ENCODE measurements at places on chromosomes 1 and 21.

DNA sequence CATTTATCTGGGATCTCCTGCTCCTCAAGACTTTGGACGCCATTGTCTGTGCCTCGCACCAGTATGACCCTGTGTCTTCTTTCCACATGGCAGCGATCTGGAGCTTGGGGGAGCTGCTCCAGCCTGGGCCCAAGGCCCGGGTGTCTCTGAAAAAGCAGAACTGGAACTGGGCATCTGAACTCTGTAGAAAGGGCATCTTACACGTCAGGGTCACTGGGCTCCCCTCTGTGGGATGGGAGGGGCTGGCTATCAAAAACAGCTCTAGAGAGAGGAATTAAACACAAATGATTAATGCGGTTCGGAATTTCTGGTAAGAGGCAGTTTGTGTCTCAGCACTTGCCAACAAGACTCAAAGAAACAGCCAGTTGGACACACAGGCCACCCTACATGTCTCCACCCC, 16.1 kb downstream of the FCRL1 start:
- DNase-seq, result no peak

- no peak for DNase-seq
Measured at GRCh38 chr1:219269171-219269570, 95.5 kb downstream of the LYPLAL1 start.

DNA sequence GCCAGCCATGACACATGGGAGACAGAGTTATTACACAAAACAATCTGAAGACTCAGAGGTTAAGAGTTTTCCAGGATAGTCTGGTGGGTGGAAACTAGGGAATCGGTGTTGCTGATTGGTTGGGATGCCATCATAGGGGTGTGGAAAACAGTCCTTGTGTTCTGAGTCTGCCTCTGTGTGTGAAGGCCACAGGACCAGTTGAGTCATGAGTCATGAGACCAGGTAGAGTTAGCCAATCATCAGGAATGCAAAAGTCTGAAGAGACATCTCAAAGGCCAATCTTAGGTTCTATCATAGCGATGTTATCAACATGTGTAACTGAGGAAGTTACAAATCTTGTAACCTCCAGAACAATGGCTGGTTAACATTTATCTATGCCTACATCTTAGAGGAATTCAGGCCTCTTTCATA, 49.7 kb upstream of the NEK7 start:
- DNase-seq, result no peak

GRCh38 chr1:35085421-35085820, 6.2 kb downstream of the ZMYM1 start:
- DNase-seq, result no peak

GRCh38 chr1:75034376-75034775, 99.8 kb upstream of the LHX8 start:
- peak; percentile 43 for DNase-seq

GRCh38 chr1:119364640-119365039, 3.9 kb upstream of the HAO2 start:
- no peak for DNase-seq

- DNase-seq, result peak; percentile 97
Measured at GRCh38 chr1:164774819-164775654, 216.1 kb downstream of the PBX1 start.

- DNase-seq, result no peak
Measured at GRCh38 chr1:161427733-161428516, 60.2 kb upstream of the CFAP126 start.

DNA sequence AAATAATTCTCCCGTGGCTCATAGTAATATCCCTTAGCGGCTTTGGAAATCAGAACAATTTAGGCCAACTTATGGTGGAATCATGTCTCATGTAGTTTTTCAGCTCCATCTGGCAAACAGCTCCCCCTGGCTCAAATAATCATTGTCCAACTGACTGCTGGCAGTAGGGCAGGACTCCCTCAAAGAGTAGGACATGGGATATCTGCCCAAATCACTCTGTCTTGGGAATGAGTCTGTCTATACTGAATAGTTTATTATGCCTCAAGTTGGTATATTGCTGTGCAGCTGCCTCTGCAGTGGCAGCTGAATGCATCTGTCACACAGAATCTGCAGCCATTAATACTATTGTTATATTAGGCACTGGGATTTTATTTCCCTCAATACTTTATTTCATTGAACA, 255.7 kb downstream of the COL11A1 start:
- no peak for DNase-seq

- no peak for DNase-seq
Measured at GRCh38 chr21:16406355-16406754, 676.6 kb downstream of the USP25 start.

DNA sequence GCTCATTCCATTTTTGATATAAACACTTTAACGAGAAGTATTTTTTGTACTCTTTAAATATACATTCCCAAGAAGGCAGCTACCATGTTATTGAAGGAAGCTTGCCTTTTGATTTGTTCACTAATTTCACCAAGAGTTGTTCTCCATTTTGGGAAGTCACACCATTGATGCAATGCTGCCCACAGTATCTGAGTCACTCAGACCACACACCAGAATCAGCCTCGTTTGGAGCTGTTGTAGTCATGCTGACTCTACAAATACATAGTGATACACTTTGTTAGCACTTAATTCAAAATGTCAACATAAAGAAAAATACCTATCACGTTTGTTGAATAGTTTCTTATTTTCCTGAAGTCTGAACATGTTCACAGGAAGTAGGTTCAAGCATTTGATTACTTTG, 78.7 kb downstream of the PAPPA2 start:
- no peak for DNase-seq

DNA sequence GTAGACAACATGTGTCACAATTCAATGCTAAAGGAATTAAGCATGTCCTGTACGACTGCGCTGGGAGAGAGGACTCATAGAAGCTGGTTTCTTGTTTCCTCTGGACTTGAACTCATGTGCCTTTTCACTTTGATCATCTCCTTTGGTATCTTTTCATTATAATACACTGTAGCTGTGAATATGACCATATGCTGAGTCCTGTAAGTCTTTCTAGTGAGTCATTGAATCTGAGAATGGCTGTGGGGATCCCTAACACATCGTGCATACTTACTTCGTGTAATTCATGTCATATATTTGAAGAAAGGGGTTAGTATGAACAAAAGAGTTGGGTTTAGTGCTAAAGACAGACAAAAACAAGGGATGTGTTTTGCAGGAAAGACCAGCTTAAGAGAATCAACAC, 148.1 kb upstream of the RUNX1 start:
- DNase-seq, result no peak

- no peak for DNase-seq
Measured at GRCh38 chr1:63843884-63844283, 70.1 kb downstream of the ROR1 start.
